Lower lobe of right lung (tissue), 2 donors: ENCODE measurements at places on chromosomes 16 and 17.

DNA sequence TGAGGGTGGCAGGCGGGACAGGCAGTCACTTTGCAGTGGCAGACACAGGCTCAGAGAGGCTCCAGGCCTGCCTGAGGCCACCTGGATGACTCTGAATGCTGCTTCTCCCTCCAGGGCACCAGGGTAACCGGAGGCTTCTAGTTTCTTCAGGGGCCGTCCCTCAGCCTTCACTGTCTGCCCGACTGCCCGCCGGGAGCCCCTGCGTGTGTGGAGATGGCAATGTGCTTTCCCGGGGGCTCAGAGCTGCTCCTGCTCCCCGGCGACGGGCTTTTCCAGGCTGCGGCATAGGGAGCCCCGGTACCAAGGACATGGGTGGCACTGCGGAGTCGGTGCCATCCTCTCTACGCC lies 51.5 kb downstream of the CBFA2T3 start:
- DNase-seq: no peak

DNA sequence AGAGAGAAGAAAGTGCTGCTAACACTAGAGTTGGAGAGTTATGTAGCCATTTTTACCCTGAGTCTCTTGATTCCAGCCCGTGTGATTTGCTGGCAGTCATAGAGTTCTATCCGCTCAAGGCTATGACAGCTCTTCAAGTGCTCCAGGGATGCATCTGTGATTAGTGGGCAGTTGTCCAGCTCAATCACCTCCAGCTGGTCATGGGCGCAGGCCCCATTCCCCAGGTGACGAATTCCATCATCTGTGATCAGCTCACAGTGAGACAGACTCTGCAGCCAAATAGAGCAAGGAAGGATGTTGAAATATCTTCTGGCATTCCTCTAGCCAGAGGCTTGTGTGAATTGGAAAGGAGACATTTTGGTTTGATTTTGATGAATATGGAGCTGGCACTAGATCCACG lies 38.4 kb upstream of the STAC2 start:
- DNase-seq: no peak

DNA sequence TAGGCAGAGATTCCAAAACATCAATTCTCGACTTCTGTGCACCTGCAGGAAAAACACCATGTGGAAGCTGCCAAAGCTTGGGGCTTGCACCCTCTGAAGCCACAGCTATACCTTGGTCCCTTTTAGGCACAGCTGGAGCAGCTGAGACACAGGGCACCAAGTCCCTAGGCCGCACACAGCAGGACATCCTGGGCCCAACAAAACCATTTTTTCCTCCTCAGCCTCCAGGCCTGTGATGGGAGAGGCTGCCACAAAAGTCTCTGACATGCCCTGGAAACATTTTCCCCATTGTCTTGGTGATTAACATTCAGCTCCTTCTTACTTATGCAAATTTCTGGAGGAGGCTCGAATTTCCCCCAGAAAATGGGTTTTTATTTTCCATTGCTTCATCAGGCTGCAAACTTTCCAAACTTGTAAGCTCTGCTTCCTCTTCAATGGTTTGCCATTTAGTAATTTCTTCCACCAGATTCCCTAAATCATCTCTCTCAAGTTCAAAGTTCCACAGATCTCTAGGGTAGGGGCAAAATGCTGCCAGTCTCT lies 24.3 kb upstream of the COL1A1 start:
- DNase-seq: no peak

DNA sequence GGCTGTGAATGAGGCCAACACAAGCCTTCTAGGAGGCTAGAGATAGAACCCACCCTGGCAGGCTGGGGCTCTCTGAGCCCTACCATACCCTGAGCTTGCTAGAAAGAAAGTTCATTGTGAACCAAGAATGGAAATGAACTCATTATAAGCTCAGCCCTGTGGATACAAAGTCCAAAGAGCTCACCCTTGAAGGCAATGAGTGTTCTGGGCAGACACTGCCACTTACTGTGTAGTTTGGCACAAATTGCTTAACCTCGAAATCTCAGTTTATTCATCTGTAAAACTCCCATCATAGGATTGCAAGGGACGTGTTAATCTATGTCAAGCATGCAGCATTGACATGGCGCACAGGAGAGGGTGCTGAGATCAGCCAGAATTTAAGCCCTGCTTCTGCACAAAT lies 5.5 kb downstream of the KDM8 start:
- no peak for DNase-seq
